Sigmoid colon (tissue), 7 donors: ENCODE measurements at places on chromosomes 16 and 17.

DNA sequence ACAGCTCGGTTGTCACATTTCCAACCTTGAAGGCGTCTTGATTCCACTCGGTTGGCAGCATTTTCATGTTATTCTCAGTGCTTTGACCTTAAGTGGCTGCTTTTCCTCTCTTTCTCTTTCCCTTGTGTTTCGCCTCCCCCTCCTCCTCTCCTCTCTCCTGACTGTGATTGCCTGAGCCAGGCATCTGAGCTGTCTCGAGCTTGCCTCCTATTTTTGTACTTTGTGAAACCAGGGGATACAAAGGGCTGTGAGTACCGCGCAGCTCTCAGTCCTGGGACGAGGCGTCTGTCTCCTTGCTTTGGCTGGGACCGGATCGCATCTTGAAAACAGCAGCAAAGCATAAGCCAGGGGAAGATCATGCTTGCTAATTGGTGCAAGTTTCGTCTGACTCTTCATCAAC lies 48.8 kb upstream of the SDK2 start:
- H3K4me1 ChIP-seq, result no peaks in the 10 kb centered on the region
- H3K4me3 ChIP-seq, result no peak overlapping the region
- H3K27me3 ChIP-seq, result no peaks in the 10 kb centered on the region
- no peak for DNase-seq
- no peak overlapping the region for H3K27ac ChIP-seq

- H3K4me1 ChIP-seq, result peaks cover 61% of the 10 kb centered on the region
- no peaks in the 10 kb centered on the region for H3K27me3 ChIP-seq
- no peak for DNase-seq
- H3K36me3 ChIP-seq, result peaks cover 18% of the 10 kb centered on the region
- no peak overlapping the region for H3K27ac ChIP-seq
These were observed 67.9 kb downstream of the CREBBP start for GRCh38 chr16:3812469-3813172.

DNA sequence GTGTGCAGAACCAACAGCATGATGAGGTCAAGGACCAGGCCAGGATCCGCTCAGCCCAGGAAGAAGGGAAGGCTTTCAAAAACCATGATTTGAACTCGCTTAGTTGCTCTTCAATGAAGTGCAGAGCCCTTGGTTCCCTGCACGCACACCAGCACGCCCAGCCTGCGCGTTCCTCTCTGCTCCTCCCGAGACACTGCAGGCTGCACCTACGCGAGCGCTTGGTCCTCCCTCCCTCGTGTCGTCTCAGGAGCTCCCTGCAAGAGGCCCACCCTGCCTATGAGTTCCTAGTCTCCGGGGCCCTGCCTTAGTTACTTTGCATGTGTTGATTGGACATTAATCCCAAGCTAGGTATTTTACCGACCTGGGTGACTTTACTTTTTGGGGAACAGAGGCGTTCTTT lies 132.9 kb upstream of the TNRC6C start:
- peak; percentile 39 for DNase-seq
- no peaks in the 10 kb centered on the region for H3K36me3 ChIP-seq
- peaks cover 6% of the 10 kb centered on the region for H3K4me1 ChIP-seq
- H3K27me3 ChIP-seq, result no peaks in the 10 kb centered on the region
- no peak overlapping the region for H3K27ac ChIP-seq
- H3K4me3 ChIP-seq, result no peak overlapping the region

DNA sequence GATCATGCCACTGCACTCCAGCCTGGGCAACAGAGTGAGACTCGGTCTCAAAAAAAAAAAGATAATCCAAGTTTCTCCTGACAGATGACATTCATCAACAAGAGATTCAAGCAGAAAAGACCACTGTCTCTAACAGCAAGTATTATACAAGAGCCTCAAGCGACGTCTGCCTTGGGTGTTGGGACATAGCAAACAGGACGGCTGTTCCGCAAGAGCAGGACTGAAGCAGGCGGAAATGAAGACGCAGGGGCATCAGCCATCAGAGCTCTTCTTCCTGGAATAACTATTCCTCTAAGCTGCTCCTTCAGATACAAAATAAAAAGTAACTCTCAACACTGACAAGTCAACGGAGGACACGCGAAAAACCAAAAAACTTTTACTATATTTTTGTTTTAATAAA lies 54.0 kb downstream of the ANKRD11 start:
- H3K36me3 ChIP-seq, result no peaks in the 10 kb centered on the region
- peaks cover 49% of the 10 kb centered on the region for H3K4me1 ChIP-seq
- no peak for DNase-seq
- H3K4me3 ChIP-seq, result no peak overlapping the region
- H3K27ac ChIP-seq, result no peak overlapping the region

GRCh38 chr17:12619459-12620199 lies 46.1 kb upstream of the MYOCD start:
- H3K27ac ChIP-seq, result no peak overlapping the region
- no peaks in the 10 kb centered on the region for H3K27me3 ChIP-seq
- no peaks in the 10 kb centered on the region for H3K36me3 ChIP-seq
- no peak for DNase-seq

- no peaks in the 10 kb centered on the region for H3K4me1 ChIP-seq
- peak within 1 kb of the TSS; percentile 31 for H3K27ac ChIP-seq
- peak; percentile 86 for DNase-seq
- peak within 1 kb of the TSS; percentile 13 for H3K4me3 ChIP-seq
These were observed at the start of gene ACSM5 for GRCh38 chr16:20409398-20410120. Gene ACSM5 (plus strand): TSS chr16:20409534. CDS start chr16:20411485, 1,951 bp downstream.

DNA sequence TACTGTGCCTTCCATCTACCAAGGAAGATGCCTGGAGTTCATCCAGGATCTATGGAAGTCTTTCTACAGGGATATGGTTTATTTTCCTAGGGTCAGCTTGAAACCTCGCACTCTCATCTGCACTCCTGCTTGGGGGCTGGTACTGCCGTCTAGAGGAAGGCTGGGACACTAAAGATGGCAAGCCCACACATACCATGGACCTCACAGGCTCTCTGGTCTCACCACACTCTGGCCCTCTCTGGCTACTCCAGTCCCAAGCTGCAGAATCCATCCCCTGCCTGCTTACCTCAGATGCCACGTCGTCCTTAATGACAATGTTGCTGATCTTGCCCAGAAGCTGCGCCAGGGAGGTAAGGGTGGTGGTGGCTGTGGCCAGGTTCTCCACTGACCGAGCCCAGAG lies 2.1 kb upstream of the UNC119 start:
- H3K36me3 ChIP-seq, result peaks cover 37% of the 10 kb centered on the region
- H3K4me3 ChIP-seq, result no peak overlapping the region
- H3K4me1 ChIP-seq, result no peaks in the 10 kb centered on the region

- H3K36me3 ChIP-seq, result peaks cover 28% of the 10 kb centered on the region
- no peak overlapping the region for H3K4me3 ChIP-seq
- H3K27ac ChIP-seq, result no peak overlapping the region
These were observed 20.2 kb upstream of the ENDOV start for GRCh38 chr17:80394629-80395216.

DNA sequence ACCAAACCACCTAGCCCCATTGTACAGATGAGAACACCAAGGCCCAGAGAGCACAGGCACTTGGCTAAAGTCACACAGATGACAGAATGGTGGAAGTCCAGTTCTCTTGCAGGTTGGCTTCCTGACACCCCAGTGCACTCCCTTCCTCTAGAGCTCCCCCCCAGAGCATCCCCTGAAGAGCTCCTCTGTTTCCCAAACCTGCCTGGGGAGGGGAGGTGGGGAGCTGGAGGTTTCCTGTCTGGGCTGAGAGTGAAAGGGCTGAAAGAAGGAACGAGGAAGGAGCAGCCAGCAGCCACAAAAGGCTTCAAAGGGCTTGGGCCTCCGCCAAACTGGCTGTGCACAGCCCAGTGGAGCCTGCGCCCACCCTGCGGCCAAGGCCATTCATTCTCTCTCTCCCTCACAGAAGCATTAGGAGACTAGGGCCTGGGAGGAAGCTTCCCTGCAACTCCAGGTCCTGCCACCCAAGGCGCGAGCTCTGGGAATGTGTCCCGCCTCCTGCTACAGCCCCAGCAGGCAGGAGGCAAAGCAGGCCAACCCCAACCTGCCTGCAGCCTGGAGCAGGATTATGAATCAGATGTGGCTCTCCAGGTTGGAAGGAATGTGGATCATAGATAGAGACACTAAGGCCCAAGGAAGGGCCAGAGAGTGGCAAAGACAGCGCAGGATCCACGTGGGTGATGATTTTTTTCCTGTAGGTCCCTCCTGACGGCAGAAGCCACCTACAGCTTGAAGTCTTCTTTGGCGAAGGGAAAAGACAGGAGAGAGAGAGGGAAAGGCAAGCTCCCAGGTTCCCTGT lies 913 bp downstream of the SLC13A5 start:
- no peak for DNase-seq
- H3K4me1 ChIP-seq, result peaks cover 9% of the 10 kb centered on the region
- H3K36me3 ChIP-seq, result no peaks in the 10 kb centered on the region
- H3K4me3 ChIP-seq, result no peak overlapping the region

DNA sequence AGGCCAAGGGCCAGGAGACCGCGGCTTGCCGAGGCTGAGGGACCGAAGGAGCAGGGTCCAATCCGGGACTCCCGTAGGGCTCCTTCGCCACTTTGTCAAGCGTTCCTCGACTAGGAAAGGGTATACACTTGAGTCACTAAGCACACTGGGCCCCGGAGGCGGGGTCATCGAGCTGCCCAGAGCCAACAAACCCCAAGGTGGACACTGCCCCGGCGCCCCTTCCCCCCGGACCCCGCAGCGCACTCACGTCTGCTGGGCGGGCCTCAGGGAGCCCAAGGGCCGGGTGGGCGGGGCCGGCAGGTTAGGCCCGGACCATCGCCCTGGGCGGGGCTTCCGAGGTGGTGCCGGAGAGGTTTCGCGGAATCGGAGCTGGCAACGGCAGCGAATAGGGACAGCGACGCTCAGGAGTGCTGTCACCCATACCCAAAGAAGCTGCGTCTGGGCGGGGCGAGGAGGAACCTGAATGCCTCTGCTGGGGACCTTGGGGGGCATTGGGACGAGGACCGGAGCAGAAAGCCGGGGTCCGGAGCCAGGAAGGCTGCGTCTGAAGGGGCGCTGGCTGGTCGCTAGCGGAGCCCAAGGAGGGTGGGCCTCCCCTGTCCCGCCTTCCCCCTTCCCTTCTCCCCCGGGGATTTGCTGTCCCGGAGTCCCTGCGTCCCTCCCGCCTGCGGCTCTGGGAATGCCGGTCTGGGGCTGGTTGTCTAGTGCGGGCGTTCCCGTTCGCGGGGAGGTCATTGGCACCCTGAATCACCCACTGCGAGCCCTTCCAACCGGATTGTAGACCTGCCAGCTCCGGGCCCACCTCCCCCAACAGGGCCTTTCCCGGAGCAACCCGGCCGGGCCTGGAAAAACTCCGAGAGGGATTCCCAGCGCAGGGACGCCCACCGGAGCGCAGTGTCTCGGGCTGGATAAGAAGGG lies 118.2 kb upstream of the SMURF2 start:
- H3K27ac ChIP-seq, result no peak overlapping the region
- DNase-seq, result no peak
- peaks cover 58% of the 10 kb centered on the region for H3K4me1 ChIP-seq
- H3K4me3 ChIP-seq, result peak overlapping the region; percentile 43

DNA sequence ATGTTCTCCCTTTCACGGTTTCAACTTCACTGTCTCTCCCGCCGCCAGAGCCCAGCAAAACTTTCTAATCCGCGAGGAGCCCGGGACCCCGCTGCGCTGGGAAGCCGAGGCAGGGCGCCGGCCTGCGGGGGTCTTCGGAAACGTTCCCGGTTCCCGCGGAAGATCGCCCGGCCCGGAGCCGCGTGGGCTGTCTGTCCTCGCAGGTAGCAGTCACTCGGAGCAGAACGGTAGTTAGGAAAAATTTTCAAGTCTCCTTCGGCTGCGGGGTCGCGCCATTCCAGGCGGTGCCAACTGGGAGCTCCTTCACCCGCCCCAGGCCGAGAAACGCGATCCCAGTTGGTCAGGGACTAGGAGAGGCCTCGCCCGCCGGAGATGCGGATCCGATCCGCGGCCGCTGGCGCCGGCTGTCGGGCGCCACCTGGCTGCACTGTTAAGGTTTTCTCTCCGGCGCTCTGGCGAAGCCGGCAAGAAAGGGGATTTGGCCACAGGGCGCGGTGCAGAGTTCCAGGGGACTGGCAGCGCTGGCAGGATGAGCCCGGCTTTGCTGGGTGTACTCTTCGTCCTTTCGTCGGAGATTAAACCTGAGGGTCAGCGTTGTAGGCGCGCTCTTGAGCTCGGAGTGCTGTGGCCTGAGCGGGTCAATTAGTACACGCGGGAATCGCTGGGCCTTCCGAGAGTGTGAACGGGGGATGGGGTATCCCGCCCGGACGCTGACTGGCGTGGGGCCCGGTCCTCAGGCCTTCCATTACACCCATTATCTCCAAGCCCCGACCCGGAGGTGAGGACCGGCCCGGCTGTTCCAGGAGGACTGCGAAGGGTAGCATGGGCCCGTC lies 135.4 kb downstream of the KCNJ12 start:
- H3K27me3 ChIP-seq, result no peaks in the 10 kb centered on the region
- DNase-seq, result peak; percentile 91
- H3K4me3 ChIP-seq, result peak overlapping the region; percentile 25
- H3K27ac ChIP-seq, result peak overlapping the region; percentile 75

DNA sequence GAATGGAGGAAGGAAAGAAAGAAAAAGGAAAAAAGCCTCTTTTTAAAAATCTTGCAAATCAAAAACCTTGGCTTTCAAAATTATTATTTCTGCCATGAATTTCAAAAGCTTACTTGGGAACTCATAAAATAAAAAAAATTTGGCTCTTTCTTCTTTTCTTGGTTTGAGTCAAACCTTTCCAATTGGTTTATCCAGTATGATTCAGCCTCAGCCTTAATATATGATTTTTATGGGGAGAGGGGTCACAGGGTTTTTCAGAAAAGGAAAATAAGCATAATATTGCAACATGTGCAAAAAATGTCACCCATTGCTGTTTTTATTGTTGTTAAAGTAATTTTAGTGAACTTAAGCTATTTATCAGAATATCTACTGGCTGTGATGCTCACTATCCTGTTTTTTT lies 31.2 kb upstream of the HAPSTR1 start:
- H3K4me1 ChIP-seq, result peaks cover 10% of the 10 kb centered on the region
- H3K36me3 ChIP-seq, result no peaks in the 10 kb centered on the region
- DNase-seq, result no peak
- H3K4me3 ChIP-seq, result no peak overlapping the region

- peak overlapping the region; percentile 53 for H3K4me3 ChIP-seq
- no peak overlapping the region for H3K27ac ChIP-seq
- peaks cover 31% of the 10 kb centered on the region for H3K4me1 ChIP-seq
- H3K27me3 ChIP-seq, result peaks cover 20% of the 10 kb centered on the region
- H3K36me3 ChIP-seq, result no peaks in the 10 kb centered on the region
These were observed 1.2 kb downstream of the RTN4RL1 start for GRCh38 chr17:2023692-2024571.

- peak overlapping the region; percentile 76 for H3K4me3 ChIP-seq
- DNase-seq, result no peak
- peaks cover 84% of the 10 kb centered on the region for H3K4me1 ChIP-seq
- peak overlapping the region; percentile 90 for H3K27ac ChIP-seq
These were observed 631 bp downstream of the TRAF7 start for GRCh38 chr16:2155977-2156848.

- no peaks in the 10 kb centered on the region for H3K27me3 ChIP-seq
- H3K4me3 ChIP-seq, result no peak overlapping the region
- H3K27ac ChIP-seq, result peak overlapping the region; percentile 99
- peaks cover 22% of the 10 kb centered on the region for H3K36me3 ChIP-seq
These were observed 19.3 kb downstream of the CRISPLD2 start for GRCh38 chr16:84839054-84839453.
